ENCODE measurements at places on chromosomes 11 and 22.
A peak's percentile ranks its signal among the peaks of the same experiment; 100 is the strongest.

DNA sequence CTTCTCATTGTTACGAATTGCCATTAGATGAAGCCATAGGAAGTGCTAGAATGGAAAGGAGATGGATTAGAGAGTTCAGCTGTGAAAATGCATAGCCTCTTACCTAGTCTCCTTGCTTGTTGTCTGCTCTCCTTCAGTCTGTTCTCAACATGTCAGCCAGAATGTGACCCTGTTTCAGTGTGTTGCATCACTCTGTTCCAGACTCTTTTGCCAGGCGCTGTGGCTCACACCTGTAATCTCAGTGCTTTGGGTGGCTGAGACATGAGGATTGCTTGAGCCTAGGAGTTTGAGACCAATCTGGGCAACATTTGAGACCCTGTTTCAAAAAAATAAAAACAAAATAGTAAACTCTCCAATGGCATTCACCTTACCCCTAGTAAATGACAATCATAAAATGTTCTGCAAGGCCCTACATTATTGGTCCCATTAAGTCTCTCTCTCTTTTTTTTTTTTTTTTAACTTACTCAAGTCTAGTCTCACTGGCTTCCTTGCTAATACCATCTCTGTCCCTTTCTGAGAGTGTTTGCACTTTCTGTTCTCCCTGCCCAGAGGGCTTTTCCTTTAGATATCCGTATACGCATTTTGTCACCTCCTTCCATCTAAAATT, 39.4 kb downstream of the CYP2R1 start:
- DNase-seq, result no peak

- DNase-seq, result peak; percentile 66
Measured at GRCh38 chr11:76653674-76654284, 16.8 kb downstream of the LRRC32 start.

- peak; percentile 66 for DNase-seq
Measured at GRCh38 chr11:76209973-76210930, 4.0 kb upstream of the WNT11 start.

GRCh38 chr22:46256358-46256958, 6.4 kb upstream of the CDPF1 start:
- no peak for DNase-seq

DNA sequence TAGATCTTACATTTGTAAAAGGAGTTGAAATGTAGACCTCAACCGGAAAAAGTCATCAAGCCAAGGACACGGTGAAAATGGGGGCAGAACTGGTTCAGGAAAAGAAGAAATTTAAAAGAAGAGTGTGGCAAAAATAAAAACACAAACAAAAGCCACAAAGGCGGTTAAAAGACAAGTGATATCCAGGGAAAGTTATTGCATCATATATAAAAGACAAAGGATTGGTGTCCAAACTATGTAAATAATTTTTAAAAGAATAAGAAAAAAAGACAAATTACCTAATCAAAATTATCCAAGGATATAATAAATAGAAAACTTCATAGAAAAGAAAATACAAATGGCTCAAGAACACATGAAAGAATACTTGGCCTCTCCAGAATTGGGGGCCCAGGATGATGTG, 45.1 kb upstream of the OPCML start:
- DNase-seq, result no peak

- no peak for DNase-seq
Measured at GRCh38 chr11:47057365-47057764, 119.3 kb downstream of the ARFGAP2 start.

- no peak for DNase-seq
Measured at GRCh38 chr11:34928268-34928959, 12.0 kb downstream of the PDHX start.

DNA sequence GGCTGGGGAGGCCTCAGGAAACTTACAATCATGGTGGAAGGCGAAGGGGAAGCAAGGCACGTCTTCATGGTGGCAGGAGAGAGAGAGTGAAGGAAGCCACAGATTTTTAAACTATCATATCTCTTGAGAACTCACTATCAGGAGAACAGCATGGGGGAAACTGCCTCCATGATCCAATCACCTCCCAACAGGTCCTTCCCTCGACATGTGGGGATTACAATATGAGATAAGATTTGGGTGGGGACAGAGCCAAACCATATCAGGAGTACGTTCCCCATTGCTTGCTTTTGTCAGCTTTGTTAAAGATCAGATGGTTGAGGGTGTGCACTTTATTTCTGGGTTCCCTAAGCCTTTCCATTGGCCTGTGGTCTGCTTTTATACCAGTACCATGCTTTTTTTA, 53.7 kb upstream of the E2F8 start:
- DNase-seq, result no peak

DNA sequence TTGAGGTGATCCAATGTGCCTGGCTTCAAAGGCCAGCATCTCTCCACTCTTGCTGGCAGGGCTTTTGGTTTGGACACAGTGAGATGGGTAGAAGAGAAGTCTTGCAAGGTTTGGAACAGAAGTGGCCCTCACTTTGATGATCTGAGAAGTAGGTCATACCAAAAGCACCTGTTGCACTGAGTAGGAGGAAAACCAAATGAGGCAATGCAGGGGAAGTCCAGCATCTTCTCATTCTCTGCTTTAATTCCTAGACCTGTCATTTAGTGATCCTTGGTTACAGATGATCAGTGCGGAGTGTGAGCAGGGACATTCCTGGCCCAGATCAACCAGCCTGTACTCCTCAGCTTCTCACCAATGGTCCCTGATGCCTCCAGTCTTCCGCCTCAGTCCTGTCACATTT, 990.5 kb downstream of the OPCML start:
- no peak for DNase-seq

DNA sequence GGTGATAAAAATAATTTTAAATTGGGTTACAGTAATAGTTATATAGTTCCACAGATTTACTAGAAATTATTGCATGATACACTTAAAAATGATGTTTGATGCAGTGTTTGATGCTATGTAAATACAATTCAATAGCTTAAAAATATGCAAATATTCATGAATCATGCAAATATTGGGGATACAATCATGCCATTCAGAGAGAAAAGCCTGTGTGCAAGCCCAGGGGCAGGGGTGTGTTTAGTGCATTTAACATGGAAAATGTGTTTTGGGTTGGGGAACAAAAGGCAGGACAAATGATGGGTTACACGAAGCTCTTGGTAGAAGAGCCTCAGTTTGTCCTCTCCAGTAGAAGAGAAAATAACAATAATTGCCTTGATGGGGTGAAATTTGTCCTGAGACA, 6.0 kb downstream of the TRIM22 start:
- no peak for DNase-seq

DNA sequence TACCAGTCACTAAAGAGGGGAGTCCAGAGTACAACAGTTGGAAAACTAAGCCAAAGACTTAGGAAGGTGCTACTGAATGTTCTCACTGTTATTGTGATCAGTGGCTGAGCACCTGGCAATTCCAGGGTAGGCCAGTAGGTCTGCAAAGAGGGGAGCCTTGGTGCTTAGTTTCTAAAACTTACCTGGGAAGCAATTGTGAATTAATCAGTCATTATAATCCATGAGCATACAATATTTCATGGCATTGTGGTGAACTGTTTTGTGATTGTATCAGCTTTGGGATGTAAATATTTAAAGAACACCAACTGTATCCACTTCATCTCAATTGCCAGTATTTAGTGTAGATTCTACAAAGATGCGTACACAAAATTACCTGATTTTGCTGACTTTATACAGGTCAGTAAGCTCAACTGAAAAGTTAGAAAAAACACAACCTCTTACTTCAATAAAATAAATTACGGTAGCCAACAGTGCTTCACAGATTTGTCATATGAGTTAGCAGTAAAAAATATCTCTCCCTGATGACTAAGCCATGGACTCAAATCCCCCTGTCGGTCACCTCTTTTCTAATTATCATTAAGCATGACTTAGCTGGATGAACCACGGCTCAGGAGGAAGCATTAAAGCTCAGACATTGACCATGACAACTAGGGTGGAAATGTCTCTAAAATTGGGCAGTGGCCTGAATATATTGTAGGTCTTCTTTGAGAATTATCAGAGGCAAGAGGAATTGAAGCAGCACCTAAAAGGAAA, 30.8 kb upstream of the SORL1 start:
- DNase-seq, result no peak

DNA sequence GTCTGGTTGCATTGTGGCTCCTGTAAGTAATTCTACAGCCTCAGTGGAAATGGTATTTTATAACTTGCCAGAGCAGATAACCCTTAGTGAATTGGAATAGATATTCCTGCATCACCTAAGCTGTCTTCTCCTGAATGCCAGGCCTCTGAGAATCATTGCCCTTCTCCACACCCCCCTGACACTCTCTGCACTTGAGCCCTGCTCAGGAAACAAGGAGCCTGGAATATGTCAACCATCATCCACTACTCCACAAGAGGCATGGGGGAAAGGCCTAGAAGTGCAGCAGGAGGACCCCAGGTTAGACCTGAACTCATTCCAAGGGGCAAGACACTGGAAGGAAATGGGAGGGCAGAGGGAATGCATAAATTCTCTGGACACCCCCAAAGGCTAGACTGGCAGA, 72.4 kb downstream of the DSCAML1 start:
- DNase-seq, result no peak

- no peak for DNase-seq
Measured at GRCh38 chr11:47731475-47731874, 16.3 kb upstream of the AGBL2 start.

- DNase-seq, result no peak
Measured at GRCh38 chr11:4035985-4036384, 58.6 kb upstream of the RRM1 start.

Data from astrocyte (in vitro differentiated cells and primary cell).